D721Med (cell line): ENCODE measurements at places on chromosomes 4 and X.

DNA sequence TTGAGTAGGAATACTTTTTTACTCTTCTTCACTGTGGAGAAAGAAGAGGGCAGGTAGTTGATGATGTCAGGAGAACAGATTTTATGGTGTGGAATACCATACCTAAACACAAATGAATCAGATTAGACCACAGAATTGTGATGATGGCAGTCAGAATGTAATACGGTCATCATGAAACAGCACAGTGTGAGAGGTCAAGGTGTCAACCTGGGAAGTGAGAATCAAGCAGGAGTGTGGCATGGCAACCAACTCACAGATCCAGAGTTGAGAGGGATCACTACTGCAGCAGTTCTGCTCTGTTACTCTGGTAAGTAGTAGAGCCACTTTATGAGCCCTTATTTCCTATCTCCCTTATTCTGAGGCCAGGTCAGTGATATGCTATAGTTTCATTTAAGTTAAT lies 27.7 kb downstream of the METTL14 start:
- DNase-seq: no peak

DNA sequence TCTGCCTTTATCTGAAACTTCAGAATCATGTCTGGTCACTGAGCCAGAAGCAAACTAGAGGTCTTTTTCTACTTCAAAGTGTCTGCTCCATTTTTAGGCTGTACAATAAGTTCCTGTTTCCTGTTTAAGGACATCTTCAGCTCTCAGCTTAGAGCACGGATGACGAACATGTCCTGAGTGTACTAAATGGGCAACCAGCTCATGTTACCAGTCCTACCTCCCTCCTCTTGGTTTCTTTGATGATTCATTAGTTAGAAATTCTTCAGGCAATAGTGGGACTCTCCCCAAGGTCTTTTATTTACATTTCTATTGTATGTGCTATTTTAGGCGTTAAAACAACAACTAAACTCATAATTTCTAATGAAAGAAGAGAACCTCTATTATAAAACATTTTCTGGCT lies 58.0 kb downstream of the ENPEP start:
- no peak for DNase-seq

GRCh38 chr4:875818-876423 lies 50.0 kb upstream of the CPLX1 start:
- no peak for DNase-seq

DNA sequence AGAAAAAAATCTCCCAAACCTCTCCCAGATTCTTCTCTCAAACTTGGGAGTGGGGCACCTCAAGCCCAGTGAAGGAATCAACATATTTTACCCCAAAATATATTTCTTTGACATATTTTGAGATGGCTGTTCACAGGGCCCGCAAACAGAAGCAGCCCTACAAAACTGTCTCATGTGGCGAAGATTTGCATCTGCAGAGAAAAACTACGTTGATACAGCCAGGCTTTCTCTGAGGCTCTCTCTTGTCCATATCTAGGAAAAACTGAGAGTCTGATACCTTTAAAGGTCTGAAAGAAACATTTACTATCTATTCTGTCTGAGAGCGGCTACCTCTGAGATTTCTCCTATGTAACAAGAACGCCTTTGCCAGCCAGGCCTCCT lies 23.3 kb upstream of the TMSB4X start:
- no peak for DNase-seq

DNA sequence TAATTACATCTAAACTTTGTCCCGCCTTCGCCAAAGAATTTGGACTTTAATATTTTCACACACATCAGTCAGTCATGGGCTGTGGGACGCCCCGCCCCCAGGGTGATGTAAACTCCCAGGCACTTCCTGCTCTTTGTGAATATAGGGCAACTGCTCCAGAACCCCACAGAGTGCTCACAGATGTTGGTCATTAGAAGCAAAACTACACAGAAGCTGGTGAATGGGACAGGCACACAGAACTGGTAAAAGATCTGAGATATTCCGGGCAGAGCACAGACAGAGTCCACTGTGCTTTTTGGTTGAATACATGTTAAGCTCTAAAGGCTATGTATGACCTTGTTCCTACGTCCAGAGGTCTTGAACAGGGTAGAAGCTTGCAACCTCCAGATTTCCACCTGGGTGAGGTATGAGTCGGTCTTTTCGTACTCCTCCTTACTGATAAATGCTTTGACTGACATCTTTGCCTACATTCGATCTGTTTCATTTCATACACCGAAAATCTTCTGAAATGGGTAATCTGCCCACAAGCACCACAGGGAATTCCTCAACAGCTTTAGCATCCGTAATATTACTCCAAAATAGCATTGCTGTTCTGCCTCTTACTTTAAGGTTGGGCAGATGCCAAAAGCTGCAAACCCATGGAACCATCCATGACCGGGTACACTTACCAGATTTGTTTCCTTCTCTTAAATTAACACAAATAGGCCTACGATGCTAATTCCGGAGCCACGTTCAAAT lies 144.6 kb downstream of the AMELX start:
- DNase-seq: no peak

GRCh38 chrX:69144838-69145680 lies 20.2 kb downstream of the PJA1 start:
- DNase-seq: no peak

GRCh38 chr4:15104825-15105224 lies 102.5 kb downstream of the CPEB2 start:
- no peak for DNase-seq

GRCh38 chrX:68061206-68061535 lies 372.1 kb downstream of the OPHN1 start:
- DNase-seq: no peak

GRCh38 chr4:73583666-73584065 lies 36.6 kb downstream of the RASSF6 start:
- DNase-seq: no peak

DNA sequence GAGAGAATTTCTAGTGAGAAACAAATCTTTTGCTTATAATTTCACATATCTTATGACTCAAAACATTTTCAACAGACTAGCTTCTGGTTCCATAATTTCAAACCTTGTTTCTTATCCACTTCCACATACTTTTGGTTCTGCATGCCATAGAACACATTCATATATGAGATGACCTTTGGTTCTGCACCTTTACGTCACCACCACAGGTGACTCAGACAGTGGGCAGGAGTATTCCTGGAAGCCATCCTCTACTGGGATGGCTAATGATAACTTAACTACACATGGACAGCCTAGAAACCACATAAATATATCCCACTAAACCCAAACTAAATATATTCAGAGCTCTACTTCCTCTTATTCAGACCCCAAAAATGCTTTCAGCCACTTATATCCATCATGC lies 133.3 kb downstream of the DCK start:
- no peak for DNase-seq

DNA sequence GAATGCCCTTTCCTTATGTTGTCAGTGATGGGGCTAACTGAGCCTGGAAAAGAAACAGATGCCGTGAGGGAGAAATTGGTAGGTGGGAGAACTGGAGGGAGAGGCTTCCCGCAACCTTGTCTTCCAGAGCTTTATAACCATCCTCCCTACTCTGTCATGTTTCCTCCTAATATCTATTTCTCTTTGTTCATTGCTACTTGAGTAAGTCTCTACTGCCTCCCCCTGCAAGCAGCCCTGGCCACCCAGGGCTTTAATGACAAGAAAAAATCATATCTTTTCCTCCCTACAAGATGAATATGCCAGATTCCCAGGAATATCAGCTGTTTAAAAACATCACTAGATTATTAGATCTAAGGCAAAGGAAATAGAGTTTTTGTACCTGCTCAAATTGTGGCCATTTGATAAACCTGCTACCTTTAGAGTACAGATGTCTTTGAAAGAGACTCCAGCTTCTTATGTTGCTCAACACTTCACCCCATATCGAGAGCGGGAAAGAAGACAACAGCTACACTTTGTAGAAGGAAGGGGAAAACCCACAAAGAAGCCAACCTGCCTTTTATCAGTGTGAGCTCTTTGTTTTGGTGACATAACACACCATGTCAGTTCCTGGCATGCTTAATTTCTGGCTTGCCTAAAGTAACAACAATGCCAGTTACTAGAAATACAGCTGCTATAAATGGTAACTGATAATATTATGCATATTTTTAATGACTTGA lies 186.6 kb upstream of the LEF1 start:
- no peak for DNase-seq

- DNase-seq: no peak
These were observed 81.6 kb downstream of the NSUN7 start for GRCh38 chr4:40831146-40831907.

- no peak for DNase-seq
These were observed 53.5 kb upstream of the SOD3 start for GRCh38 chr4:24741910-24742309.

- no peak for DNase-seq
These were observed 57.9 kb upstream of the IL15 start for GRCh38 chr4:141578451-141578850.

DNA sequence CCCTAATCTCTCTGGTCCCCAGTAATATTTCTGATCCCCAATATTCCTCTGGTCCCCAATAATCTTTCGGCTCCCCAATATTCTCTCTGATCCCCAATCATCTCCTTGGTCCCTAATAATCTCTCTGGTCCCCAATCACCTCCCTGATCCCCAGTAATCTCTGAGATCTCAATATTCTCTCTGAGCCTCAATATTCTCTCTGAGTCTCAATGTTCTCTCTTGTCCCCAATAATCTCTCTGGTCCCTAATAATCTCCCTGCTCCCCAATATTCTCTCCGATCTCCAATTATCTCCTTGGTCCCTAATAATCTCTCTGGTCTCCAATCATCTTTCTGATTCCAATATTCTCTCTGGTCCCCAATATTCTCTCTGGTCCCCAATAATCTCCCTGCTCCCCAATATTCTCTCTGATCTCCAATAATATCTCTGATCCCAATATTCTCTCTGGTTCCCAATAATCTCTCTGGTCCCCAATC lies 17.9 kb downstream of the P2RY8 start:
- no peak for DNase-seq

- no peak for DNase-seq
These were observed 12.7 kb downstream of the TKTL1 start for GRCh38 chrX:154308108-154308946.

GRCh38 chr4:44961001-44961755 lies 234.8 kb upstream of the GNPDA2 start:
- DNase-seq: no peak

- no peak for DNase-seq
These were observed 17.1 kb downstream of the DDX3X start for GRCh38 chrX:41350976-41351569.

GRCh38 chr4:54187148-54187547 lies 41.9 kb upstream of the PDGFRA start:
- DNase-seq: no peak

DNA sequence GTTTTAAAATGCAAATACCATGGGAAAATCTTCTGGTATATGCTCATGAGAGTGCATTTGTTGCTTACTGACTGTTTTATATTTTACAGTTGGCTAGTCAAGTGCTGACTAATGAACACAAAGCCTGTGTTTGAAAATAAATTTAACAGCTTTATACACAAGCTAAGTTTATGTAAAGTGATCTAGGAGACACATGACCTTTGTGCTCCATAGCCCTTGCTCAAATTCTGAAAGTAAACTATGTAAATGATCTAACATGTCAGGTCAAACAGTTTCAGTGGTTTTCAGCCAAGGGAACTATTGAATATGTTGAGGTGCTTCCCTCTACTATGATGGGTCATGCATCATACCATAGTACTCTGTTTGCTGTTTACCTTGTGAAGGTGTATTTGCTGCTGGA lies 36.7 kb downstream of the DIAPH2 start:
- DNase-seq: no peak

DNA sequence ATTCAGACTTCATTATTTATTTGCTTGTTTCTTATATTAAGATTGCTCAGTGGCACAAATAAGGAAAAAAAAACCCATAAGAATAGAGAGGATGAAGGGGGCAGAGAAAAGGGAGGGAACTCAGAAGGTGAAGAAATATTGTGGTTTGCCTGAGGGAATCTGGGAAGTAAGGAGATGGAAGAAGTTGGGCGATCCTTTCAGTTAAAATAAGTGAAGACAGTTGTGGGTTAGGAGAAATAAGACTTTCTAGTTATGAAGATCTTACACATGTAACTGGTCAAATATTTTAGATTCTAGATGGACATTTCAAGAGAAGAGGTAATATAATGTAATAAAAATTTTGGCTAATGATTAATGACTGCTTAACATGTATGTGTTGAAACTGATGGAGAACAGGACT lies 138.7 kb upstream of the LIMCH1 start:
- DNase-seq: no peak

DNA sequence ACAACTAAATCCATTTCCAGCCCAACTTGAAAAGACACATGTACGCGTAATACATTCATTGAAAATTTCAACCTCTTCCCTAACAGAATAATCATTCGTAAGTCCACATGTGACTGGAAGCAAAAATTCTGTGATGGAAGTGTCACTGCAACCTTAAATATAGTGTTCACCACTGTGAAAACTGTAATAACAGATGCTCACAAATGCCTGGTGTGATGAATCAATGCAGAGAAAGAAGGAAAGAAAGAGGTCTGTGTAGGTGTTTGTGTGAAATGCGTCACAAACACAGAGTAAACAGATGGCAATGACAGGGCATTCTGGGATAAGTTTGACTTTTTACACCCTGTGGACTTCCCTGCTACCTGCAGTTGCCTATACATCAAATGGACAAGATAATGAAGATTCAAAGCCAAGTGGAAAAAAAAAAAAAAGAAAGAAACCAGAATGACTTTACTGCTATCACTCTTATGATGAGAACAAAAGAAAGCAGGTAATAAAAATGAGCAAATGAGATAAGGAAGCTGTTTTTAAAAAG lies 123.3 kb downstream of the EPHA5 start:
- no peak for DNase-seq

GRCh38 chr4:112270051-112270450 lies 15.7 kb downstream of the TIFA start:
- DNase-seq: no peak

DNA sequence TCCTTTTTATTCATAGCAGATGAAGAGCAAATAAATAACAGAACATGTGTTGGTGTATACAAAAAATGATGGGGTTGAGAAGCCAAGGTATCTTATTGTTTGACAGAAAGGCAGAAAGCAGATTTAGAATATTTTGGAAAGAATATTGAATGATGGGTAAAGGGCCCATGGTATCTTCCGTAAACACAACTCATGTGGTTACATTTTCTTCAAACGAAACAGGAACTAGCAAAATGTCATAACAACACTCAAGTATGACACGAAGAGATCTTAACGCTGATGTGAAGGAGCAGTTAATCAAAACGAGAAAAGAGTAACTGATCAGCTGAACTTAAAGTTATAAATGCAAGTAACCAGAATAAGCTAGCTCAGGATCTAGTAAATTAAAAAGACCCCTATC lies 195.7 kb upstream of the GK2 start:
- DNase-seq: no peak

DNA sequence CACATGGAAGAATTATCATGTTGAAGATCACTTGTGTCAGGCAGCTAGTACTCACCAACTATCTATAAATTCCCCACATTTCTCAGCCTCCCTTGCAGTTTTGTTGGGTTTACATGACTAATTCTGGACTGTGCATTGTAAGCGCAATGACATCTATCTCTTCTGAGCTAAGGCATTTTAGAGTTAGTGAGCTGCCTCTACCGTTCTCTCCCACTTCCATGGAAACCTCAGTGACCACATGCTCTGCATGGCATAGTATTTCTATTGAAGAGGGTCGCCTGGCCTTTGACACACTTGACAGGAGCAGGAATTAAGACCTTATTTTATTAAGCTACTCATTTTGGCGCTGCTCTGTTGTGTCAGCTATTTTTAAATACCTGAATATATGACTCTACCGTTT lies 67.5 kb upstream of the NPY2R start:
- no peak for DNase-seq

GRCh38 chrX:8201896-8202331 lies 30.8 kb upstream of the VCX2 start:
- no peak for DNase-seq
